NCI-H226 (cell line): ENCODE measurements at places on chromosomes 3 and 15.
A peak's percentile ranks its signal among the peaks of the same experiment; 100 is the strongest.

DNA sequence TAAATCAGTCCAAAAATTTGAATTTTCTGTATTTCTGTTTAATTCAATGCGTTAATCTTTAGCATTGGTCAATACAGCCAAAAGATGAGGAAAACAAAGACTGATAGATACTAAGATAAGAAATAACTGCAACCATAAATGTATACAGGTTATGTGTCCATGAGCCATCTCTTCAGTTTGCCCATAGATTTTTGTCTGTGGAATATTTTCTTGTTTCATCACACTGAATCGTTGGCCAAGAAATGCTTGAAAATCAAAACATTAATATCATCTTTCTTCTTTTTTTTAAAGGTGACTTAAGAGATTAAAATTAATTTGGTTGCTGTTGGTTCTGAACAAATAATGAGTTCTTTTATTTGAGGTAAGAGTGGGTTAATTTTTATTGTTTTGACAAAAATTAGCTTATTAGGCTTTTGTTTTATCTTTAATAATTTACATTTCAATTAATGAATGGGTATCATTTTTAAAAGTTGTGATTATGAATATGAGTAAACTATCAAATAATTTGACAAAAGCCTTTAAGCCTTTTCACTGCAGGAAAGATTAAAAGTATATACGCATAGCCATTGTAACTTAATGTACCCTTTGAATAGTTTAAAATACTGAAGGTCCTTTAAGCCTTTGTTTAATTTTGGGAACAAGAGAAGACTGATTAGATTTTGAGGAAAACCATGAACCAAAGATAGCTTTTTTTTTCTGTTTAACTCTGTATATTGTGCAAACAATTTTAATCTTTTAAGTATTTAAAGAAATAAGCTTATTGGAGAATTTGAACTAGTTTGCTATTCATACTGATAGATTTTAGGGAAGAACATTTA lies 14.7 kb upstream of the CHD2 start:
- DNase-seq, result no peak

GRCh38 chr15:95018888-95019545 lies 787.7 kb downstream of the MCTP2 start:
- DNase-seq, result peak; percentile 90

- no peak for DNase-seq
Observed at GRCh38 chr3:4987538-4988296, 8.5 kb downstream of the BHLHE40 start.

GRCh38 chr15:53759411-53759931 lies at the start of gene WDR72:
TSS of gene WDR72 (minus strand) at chr15:53759663. CDS start at chr15:53733149, 26,514 bp downstream.
- DNase-seq, result no peak

DNA sequence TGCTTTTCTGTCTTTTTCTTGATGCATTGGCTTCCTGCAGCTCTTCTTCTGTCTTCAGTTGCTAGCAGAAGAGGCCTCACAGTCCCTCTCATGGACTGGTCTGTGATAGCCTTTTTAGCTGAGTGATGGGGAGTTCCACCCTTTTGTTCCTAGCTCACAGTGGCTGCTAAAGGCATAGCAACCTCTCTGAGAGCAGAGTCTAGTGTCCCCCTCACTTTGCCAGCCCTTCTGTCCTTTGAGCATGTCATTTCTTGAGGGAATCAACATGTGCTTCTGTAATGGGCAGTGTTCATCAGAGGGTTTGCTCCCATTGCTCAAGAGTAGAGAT lies 44.4 kb downstream of the GAP43 start:
- DNase-seq, result no peak

DNA sequence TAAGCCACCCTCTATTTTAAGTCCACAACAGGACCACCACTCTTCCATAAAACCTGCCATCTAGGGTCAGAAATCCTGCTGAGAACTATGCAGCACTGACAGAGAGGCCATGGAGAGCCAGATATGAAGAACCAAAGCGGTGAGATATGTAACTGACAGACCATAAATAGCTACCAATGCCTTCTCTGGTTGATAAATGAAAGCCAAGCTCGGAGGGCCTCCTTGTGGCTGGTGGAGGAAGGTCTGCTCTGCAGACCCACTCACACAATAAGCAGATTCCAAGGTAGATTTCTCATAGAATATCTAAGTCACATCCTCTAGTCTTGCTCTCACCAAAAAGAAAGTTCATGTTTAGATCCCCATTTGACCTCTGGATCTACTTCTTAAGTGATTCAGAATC lies 38.9 kb downstream of the RYK start:
- DNase-seq, result no peak
